ENCODE measurements at places on chromosomes 6 and 20. TPM values are rescaled to one million over a fixed set of nuclear protein-coding genes. Genes with fewer than 3 reads are reported as not detected.

DNA sequence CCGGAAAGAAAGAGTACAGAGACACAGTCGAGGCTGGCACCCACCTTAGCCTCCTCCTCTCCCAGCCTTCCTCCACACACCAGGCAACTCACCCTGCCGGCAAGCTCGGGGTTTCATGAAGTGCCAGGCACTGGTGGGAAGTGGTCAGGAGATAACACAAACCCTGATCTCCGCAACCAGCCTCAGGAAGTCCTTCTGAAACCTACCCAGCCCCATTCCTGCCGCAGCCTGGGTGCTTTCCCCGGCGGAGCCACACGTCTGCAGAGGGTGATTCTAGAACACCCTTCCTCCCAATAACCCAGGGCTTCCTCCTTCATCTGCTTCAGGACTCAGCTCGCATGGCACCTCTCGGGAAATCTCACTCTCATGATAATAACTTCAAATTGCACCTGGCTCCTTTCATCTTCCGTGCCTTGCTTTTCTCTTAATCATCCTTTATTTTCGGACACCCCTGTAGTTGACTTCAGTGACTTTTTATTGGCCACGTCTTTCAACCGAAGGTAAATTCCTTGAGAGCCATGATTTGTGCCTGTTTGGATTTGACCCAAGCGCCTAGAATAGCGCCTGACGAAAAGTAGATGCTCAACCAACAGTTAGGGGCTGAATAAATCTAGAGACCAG, 8.7 kb upstream of the HLA-E start:
- no peak for DNase-seq

The BPI gene
- not detected for total RNA-seq

DNA sequence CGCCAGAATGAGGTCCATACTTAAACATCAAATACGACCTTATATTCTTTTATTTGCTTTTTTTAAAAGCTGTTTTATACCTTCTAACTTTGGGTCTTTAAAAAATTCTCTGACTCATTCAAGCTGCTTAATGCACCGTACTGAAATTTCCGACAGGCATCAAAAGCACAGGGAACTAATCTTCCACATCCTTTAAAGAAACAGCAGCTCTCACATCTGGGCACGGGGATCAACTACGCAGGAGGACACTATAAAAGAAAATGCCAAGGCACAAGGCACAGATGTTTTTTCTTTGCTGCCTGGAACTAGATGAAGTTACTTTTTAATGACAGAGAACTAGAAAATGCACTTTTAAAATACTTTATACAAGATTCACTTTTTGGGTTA, 112.4 kb upstream of the ARG1 start:
- DNase-seq, result no peak

GRCh38 chr6:3383525-3383924, 73.3 kb downstream of the SLC22A23 start:
- DNase-seq, result no peak

The CPNE5 gene
- total RNA-seq, result 89.8 TPM

The HFE gene
- total RNA-seq, result 0.57 TPM

- no peak for DNase-seq
Observed at GRCh38 chr6:137830511-137830911, 36.5 kb upstream of the TNFAIP3 start.

DNA sequence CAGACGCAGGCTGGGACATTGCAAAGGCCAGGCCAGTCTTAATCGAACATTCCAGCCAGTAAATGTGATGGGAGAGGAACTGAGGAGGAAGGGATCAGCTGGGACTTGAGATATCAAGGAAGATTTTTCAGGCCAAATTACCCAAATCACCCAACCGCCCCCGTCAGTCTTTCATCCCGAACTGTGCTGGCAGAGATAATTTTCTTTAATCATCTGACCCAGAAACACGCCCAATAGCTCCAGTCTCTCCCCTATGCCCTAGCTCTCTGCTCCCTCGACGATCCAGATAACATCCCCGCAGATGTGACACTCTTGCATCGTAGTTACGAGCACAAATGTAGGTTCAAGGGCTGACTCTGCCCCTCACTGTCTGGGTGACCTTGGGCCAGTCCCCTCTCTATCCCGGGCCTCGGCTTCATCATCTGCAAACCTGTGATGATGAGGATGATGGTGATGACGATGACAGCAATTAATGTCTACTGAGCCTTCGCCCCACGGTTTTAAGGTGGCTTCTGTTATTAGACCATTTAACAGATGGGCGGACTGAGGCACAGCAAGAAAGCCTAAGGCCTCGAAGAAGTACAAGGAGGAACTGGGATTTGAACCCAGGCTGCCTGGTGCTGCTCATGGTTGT, 118.6 kb downstream of the PREX1 start:
- no peak for DNase-seq

GRCh38 chr6:79377047-79377446, 142.6 kb upstream of the HMGN3 start:
- DNase-seq, result no peak

The TFAP2A gene
- 3.3 TPM for total RNA-seq

DNA sequence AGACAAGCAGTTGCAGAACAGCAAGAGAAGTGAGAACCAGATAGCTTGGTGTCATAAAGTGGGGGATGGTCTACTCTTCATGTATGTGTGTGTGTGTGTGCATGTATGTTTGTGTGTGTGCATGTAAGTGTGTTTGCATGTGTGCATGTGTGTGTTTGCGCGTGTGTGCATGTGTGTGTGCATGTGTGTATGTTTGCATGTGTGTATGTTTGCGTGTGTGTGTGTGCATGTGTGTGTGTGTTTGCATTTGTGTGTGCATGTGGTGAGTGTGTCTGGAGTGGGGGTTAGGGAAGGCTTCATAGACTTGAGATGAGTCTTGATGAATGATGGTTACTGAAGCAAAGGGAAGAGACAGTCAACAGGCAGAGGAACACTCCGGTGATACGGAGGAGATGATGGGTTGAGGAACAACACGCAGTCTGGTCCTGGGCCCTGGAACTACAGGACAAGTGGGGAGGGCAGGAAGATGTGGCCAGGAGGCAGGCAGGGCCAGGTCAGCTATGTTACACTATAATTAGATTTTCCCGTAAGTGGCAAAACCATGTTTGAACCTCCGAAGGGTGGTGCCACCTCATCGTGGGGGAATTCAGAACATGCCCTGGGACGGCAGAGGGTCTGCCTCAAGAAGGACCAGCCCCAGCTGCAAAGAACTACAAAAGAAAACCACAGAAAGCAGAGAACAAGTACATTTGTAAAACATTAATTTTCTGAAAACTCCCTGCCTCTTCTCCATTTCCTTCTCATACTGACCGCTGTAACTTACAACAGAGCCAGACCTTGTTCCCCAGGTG, 38.7 kb upstream of the PDE10A start:
- no peak for DNase-seq

GRCh38 chr20:56788041-56788670, 159.1 kb downstream of the TFAP2C start:
- DNase-seq, result no peak

DNA sequence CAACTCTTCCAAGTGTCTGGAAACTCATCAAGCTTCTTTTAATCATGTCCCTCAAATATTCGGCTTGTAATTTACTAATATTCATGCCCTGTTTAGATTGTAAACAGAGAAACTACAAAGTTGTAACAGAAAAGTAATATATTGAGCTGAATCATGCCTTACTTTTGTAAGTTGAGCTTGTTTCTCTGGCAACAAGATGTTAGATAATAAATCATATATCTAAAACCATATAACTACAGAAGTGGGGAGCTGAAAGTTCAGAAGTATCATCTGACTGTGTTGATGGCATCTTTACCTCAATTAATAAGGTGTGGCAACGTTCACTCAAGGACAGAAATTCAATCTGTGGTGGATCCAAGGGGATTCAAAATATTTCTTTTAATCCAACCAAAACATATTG, 263.9 kb downstream of the PLCB1 start:
- no peak for DNase-seq

DNA sequence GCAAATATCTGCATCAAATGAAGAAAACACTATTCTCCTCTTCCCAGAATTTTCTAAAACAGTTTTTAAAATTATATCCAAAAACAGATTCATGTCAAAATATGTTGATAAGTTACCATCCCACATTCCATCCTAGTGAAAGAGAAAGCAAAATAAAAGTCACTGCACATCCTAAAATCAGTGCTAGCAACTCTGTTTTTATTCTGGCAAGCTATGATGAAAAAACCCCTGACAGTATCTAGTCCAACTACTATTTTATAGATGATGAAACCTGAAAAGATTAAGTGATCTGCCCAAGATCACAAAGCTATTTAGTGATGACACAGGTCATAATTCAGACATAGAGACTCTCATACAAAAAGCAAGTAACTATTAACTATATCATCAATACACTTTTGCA, 190.3 kb upstream of the SHLD1 start:
- no peak for DNase-seq

- peak; percentile 53 for DNase-seq
Observed at GRCh38 chr6:129749749-129750120, 39.8 kb upstream of the ARHGAP18 start.

The ADGRF5 gene
- total RNA-seq, result not detected

- DNase-seq, result no peak
Observed at GRCh38 chr6:20841806-20842205, 307.5 kb downstream of the CDKAL1 start.

The C6orf15 gene
- not detected for total RNA-seq

- no peak for DNase-seq
Observed at GRCh38 chr20:19944772-19945459, 72.2 kb upstream of the NAA20 start.

GRCh38 chr6:79469376-79470246, 67.6 kb downstream of the LCA5 start:
- DNase-seq, result no peak

The BMP2 gene
- not detected for total RNA-seq

DNA sequence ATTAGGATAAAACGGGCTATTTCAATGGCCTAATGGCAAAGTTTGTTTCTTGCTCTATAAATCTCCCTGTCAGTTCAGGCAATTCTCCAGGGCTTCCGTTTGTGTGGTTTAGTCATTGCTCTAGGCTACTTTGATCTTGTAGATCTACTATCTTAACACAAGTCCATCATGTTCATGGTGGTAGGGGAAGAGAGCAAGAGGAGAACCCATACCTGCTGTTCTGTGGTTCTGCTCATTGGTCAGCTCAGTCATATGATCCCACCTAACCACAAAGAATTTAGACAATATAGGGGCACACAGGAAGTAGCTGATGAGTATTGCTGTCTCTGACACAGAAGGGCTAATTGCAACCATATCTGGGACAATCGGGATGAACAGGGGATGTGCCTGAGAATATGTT, 4.9 kb upstream of the DEK start:
- DNase-seq, result peak; percentile 15

- DNase-seq, result no peak
Observed at GRCh38 chr6:14431385-14432330, 314.1 kb downstream of the CD83 start.

DNA sequence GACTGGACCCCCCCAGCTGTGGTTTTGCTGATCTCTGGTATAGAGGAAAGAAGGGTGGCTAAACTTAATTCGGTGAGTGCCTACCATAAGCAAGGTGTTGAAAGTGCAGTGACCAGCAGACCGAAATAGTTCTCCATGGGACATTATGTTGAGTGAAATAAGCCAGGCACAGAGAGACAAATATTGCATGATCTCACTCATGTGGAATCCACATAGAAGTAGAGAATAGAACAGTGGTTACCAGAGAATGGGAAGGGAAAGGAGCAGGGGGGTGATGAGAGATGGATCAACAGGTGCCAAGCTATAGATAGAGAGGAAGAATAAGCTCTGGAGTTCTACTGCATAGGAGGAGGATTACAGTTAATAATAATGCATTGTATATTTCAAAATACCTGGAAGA, 9.7 kb upstream of the GCNT2 start:
- DNase-seq, result no peak

- DNase-seq, result no peak
Observed at GRCh38 chr20:10478205-10478604, 43.1 kb downstream of the SLX4IP start.

GRCh38 chr6:50128420-50129005, 78.8 kb upstream of the DEFB112 start:
- peak; percentile 27 for DNase-seq

- no peak for DNase-seq
Observed at GRCh38 chr6:115203381-115203780, 857.3 kb downstream of the FRK start.

GRCh38 chr20:3248167-3248992, 9.4 kb upstream of the SLC4A11 start:
- DNase-seq, result no peak

- no peak for DNase-seq
Observed at GRCh38 chr6:5994234-5994998, 12.3 kb downstream of the NRN1 start.

DNA sequence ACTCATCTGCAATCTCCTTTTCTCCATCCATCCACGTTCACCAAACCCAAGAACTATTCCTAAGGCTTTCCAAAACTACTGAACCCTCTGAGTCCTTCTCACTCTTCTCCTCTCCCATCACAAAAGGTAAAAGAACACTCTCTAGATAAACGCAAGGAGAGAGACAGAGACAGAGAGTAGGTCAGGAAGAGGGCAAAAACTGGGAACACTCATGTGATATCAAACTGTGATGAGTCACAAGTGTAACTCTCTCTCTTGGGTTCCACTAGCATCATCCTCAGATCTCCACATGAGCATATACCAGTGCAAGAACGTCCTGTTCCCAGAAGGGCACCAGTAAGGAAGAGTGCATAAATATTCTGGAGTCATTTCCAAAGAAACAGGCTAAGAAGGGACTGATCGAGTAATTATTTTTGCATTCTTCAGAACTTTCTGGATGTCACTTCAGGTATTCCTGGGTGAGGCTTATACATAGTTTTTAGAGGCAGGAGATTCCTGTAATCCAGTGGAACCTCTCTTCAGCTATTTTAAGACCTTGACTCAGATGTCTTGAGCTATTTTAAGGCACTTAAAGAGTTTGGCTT, 47.3 kb upstream of the STXBP5 start:
- no peak for DNase-seq

The PRDM13 gene
- not detected for total RNA-seq

The KIF25 gene
- not detected for total RNA-seq

The MBOAT1 gene
- total RNA-seq, result not detected

GRCh38 chr20:52677216-52677615, 294.9 kb upstream of the TSHZ2 start:
- DNase-seq, result no peak

- no peak for DNase-seq
Observed at GRCh38 chr6:120775698-120776097, 558.6 kb downstream of the TBC1D32 start.

- DNase-seq, result peak; percentile 69
Observed at GRCh38 chr20:62156592-62157386, 13.2 kb downstream of the SS18L1 start.

DNA sequence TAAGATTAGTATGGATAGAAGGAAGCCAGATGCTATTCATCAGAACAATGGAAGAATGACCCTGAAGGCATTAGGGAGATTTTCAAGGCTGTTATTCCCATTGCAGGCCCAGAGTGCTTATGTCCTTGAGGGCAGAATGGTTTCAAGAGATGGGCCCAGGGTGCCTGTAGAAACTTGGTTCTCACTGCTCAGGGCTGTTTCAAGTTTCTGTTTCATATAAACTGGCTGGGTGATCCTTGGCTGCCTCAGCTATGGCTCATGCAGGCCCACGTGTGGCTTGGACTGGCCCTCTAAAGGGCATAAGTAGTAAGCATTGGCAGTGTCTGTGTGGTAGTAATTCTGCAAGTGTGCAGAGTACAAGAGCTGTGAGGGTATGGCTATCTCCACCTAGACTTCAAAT, 540.9 kb upstream of the MAN1A1 start:
- no peak for DNase-seq

The AFG1L gene
- total RNA-seq, result 8.9 TPM

GRCh38 chr6:15325540-15325955, 79.7 kb downstream of the JARID2 start:
- no peak for DNase-seq

The BPIFB2 gene
- total RNA-seq, result not detected

Data from OCI-LY7 (cell line).